ENCODE measurements at places on chromosomes 12 and 14.

DNA sequence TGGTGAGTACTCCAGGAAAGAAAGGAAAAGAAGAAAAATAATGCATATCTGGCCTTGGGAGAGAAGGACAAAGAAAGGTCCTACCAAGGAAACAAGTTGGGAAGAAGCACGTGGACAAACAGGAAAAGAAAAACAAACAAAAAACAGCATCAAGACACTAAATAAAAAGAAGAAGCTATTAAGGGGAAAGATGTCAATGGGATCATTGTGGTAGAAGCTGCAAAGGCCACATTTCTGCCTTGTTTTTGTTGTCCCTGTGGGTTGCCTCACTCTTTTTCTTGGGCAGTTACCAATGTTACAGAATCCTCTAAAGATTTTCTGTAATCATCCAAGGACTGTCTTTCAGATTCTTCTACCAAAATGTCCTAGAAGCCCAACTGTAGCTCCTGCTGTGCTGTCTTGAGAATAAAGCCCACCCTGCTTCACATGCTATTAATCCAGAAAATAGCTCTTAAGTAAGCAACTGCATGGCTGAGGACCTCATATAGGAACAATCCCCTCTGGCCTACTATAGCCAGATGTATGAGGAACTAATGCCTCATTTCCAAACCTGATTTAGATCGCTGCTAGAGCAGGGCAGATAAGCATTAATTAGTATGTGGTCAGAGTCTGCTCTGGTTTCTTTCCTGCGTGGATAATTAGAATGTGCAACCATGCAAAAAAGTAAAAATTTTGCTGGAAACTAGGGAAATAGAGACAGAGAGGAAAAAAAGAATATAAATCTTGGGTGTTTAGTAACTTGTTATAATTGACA, 10.2 kb upstream of the CPNE8 start:
- DNase-seq, result no peak

GRCh38 chr12:33265900-33266299, 173.7 kb downstream of the SYT10 start:
- no peak for DNase-seq

DNA sequence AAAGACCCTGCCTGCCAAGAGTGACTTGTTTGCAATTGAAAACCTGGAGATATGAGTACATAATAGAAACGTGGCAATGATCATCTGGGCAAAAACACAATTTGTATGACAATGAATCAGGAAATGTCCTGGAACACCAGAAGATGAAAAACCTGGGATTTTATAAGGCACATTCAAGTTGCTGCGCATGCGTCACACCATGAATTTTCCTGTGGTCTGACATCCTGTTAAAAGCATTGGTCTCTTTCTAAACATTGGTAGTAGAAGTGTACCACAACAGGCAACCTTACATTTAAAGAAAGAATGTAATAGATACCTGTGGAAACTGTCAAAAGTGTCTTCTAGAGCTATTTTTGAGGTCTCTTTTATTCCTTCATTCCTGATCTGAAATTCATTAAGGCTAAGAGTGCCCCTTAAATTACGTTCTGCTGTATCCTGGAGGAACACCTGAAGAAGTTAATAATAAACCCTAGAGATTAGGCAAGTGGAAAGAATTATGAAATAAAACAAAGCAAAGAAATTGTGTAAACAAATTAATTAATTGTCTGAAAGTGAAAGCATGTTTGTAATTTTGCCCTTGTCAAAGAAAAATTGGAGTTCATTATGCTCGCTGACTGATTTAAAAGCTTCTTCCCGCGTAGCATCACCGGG, 676.5 kb downstream of the DIO2 start:
- no peak for DNase-seq

GRCh38 chr12:106044773-106045172, 94.0 kb downstream of the NUAK1 start:
- DNase-seq, result no peak

GRCh38 chr12:124391340-124392261, 96.7 kb downstream of the RFLNA start:
- no peak for DNase-seq

DNA sequence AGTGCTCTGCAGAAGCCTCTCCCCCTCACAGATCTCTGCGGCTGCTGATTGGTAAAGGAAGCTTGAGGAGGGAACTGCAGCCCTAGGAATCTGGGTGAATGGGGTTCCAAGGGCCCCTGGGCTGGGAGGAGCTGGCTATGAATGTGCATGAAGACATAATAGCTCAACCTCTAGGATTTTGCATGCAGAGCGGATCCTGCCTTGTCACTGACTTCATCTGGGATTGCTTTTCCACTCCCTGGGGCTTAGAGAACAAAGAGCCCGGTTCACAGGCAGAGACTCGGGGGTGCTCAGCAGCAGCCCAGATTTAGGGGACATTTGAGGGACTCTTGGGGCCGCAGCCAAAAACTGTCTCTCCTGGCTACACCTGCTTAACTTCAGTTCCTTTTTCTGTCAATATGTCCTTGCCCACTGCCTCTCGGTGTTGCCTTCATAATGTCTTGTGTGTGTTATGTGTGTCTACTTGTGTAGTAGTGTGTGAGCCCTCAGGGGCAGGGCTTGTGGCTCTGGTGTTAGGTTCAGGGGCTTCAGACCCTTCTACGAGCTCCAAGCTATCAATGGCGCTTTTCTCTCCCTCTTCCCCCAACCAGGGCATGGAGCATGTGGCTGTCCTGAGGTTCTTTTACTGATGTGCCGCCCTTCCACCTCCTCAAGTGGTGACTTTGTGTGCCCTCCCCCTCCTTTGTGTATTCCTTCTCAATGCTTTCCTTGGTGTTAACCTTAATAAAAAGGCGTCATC, 1.9 kb downstream of the CCDC184 start:
- no peak for DNase-seq

DNA sequence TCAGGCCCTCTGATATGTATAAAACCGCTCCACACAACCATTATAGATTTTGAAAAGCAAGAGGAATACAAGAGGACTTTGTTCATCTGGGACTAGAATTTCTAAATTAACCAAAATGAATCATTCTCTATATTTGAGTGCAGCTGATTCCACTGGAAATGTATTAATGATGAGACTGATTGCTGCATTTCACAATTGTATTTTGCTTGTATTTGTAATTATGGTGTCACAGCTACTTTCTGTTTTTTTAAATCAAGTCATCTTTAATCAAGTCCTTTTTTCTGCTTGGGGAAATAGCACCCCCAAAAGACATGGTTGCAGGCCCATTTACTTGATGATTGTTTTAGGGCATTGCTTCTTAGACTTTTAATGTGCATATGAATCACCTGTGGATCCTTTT, 162.4 kb downstream of the KICS2 start:
- DNase-seq, result no peak

DNA sequence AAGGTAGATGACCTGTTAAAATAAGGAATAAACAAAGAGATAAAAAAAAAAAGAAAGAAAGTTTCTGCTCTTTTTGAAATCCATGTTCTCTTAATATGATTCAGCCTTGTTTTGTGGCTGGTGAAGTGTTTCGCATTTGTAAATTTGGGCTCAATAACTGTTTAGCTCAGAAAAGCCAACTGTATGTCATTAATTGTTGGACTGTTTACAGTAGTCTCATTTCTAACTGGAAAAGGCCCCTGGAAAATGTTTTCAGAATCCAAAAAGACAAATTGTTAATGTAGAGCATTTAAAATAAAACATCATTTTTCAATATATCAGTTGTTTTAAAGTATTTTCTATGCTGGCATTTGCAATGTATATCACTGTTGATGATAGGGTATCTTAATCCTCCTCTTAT, 47.4 kb upstream of the DYRK2 start:
- no peak for DNase-seq

Measured in stimulated activated CD8-positive, alpha-beta memory T cell treated with anti-CD3 and anti-CD28 coated beads, Interleukin-7, amount 100 ng/mL, for 1 hour (primary cell).